ENCODE measurements at places on chromosomes 6 and 20. TPM values are rescaled to one million over a fixed set of nuclear protein-coding genes. Genes with fewer than 3 reads are reported as not detected.

POU5F1 gene
- total RNA-seq: 0.33 TPM

WFDC5 gene
- not detected for total RNA-seq

TMEM63B gene
- 30.8 TPM for total RNA-seq

CYP21A2 gene
- 0.44 TPM for total RNA-seq

LY6G6C gene
- not detected for total RNA-seq

ENPP1 gene
- 42.0 TPM for total RNA-seq

FRK gene
- total RNA-seq: 1.5 TPM
